ENCODE measurements at places on chromosomes 7 and 10.
A peak's percentile ranks its signal among the peaks of the same experiment; 100 is the strongest.

DNA sequence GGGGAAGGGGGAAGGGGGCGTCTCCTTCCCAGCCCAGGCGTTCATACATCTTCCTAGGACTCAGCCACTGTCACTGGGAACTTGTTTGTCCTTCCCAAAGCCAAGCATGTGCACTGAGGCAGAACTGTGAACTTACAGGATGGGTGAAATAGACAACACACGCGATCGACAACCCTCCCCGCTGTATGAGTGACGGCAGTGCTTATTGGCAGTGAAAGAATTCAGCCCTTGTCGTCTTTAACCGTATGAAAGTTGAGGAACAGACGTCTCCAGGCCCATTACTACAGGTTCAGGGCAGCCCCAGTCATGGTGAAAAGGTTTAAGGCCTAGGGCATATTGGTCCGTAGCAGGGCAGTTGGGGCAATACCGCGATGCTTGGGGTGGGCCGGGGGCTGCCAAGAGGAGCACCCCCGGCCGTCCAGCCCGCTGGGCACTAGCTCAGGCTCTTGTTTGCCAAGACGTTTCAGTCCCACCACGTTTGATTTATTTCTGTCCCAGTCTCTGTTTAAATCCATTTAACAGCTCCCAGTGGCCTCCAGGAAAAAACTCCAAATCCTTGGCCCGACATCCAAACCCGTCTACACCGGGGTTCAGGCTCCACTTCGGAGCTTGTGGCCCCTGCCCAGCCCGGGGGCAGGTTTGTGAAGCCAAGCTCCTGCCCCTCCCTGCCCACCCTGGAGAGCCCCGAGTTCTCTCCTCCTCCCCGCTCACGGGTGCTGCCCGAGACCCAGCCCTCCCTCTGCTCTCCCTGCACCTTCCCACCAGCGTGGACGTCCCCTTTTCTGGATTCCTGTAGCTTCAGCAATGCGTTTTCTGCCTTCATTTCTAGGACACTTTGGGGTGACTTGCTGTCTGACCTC is 159.8 kb downstream of the DNAJB6 start:
- DNase-seq, result no peak

DNA sequence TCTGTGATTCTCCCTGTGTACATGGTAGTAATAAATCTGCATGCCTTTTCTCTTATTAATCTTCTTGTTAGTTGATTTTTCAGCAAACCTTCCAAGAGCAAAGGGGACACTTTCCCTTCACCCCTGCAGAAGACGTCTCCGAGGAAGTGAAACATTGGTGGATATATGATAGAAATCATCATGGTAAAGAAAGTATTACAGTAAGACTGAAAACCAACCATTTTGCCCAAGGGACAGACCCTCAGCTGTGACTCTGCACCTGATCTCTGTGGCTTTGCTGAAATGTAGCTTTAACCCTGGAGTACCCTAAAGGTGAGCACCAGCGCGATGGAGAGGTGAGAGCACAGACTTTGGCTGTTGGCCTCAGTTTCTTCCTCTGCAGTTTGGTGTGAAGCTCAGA is 32.8 kb upstream of the MYO3A start:
- no peak for DNase-seq

GRCh38 chr7:116591202-116592040 is 66.6 kb downstream of the CAV1 start:
- no peak for DNase-seq

GRCh38 chr10:3963191-3963673 is 178.2 kb upstream of the KLF6 start:
- no peak for DNase-seq

DNA sequence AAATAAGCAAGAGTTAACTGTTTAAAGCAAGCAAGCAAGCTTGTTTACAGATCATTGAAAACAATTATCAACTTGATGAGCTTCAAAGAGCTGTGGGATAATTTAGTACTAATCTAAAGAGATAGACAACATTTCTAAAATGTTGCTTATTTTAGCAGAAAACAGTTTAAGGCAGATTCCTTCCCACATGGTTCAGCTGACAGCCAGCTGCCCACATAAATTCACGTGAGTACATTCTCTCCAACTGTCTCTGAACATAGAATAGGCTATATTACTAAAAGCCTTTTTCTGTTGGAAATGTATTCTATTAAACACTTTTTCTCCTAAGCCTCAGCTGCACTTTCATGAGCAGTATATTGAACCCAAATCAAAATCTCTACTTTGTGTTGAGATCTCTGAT is 174.1 kb downstream of the LRRN3 start:
- no peak for DNase-seq

DNA sequence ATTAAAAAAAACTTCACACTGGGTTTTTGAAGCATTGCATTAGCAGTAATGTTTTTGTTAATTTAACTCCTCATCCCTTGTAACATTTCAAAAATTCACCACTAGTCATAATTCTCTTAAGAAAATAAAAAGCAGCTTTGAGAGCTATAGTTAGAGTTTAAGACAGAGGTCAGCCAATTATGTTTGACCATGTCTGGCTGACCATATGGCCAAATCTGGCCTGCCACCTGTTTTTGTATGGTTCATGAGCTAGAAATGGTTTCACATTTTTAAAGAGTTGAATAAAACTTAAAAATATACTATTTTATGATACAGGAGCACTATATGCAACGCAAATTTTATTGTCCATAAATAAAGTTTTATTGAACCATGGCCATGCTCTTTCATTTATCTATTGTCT is 73.0 kb upstream of the LRRTM3 start:
- no peak for DNase-seq

- DNase-seq, result no peak
Observed at GRCh38 chr7:100791881-100792666, 35.2 kb downstream of the EPHB4 start.

GRCh38 chr7:4052130-4052529 is 630.0 kb upstream of the FOXK1 start:
- no peak for DNase-seq

DNA sequence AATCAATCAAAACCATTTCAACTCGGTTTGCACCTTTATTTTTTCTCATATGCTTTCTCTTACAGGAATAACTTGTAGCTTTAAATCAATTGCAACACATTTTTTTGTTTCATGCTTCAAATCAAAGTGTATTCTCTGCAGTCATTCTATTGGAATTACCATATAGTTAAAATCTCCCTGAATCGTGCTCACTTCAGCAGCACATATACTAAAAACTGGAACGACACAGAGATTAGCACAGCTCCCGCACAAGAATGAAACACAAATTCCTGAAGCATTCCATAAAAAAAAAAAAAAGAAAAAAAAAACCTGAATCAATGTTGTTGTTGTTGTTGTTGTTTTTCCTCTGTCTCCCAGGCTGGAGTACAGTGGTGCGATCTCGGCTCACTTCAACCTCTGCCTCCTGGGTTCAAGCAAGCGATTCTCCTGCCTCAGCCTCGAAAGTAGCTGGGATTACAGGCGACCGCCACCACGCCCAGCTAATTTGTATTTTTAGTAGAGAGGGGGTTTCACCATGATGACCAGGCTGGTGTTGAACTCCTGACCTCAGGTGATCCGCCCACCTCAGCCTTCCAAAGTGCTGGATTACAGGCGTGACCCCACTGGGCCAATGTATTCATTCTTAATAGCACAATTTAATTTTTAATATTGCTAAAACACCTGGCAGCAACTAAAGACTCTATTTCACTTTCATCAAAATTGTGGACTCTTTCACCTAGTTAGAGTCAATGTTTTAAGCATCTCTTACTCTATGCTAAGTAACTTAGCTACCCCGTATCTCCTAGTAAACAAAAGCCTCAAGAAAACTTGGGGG is 26.3 kb downstream of the ANKRD61 start:
- DNase-seq, result no peak

GRCh38 chr7:75958802-75959543 is 35.4 kb downstream of the TMEM120A start:
- DNase-seq, result no peak

GRCh38 chr7:36920433-36920832 is 196.1 kb upstream of the AOAH start:
- DNase-seq, result no peak

DNA sequence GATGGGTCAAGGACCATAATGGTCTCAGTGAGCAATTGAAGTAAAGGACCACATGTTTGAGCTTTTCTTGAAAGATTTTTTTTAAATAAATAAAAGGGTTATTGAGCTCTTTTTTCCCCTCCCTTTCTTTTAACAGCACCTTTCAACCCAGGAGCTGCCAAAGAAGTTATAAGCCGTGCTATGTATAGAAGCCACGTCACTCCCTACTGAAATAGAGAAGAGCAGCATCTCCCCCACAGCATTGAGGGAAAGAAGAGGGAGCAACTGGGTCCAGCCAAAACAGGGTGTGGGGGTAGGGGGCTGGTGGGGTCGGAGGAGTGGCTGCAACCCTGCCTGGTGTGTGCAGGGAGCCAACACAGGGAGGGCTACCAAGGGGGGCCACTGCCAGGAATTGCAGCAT is 227.2 kb downstream of the PLXNA4 start:
- DNase-seq, result no peak

GRCh38 chr10:70782746-70783680 is 2.2 kb downstream of the TBATA start:
- DNase-seq, result no peak

DNA sequence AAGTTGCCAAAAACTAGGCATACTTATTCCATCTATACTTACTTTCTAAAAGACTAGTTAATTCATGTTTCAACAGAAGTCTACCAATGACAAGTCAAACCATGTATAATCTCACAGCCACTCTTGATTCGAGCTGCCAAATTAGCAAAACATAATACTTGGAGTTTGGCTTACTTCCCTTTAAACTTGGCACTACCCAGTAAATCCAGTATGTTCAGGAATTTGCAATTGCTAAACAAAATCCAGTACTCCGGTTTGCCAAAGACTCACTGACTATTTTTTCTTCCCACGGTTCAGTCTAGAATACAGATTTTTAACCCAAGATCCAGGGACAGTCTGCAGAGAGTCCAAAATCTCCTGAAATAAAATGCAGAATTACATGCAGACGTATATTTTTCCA is 4.6 kb downstream of the OAT start:
- peak; percentile 28 for DNase-seq
